Anterior cingulate cortex (tissue), 58 donors: ENCODE measurements at places on chromosomes 13 and 19.

- DNase-seq = no peak
Measured at GRCh38 chr13:51953347-51954195, 57.7 kb downstream of the ATP7B start.

- no peak for DNase-seq
Measured at GRCh38 chr19:38679839-38680238, 32.4 kb downstream of the ACTN4 start.

GRCh38 chr13:114027046-114027715 is 53.3 kb upstream of the C13orf46 start:
- DNase-seq = no peak

- DNase-seq = no peak
Measured at GRCh38 chr19:38911388-38912001, 491 bp downstream of the CCER2 start.

DNA sequence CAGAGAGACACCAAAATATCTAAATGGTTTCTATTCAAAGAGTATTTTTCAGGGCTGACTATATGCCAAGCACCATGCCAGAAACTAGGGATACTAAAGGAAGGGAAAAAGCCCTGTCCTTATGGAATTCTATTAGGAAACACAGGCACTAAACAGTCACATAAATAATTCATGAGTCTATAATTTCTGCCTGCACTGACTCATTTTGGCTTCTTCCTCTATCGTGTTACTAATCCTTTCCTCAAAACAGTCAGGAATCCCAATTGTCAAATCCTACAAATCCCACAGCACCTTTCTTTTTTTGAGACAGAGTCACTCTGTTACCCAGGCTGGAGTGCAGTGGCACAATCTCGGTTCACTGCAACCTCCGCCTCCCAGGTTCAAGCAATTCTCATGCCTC is 29.2 kb downstream of the XPO4 start:
- DNase-seq = no peak

DNA sequence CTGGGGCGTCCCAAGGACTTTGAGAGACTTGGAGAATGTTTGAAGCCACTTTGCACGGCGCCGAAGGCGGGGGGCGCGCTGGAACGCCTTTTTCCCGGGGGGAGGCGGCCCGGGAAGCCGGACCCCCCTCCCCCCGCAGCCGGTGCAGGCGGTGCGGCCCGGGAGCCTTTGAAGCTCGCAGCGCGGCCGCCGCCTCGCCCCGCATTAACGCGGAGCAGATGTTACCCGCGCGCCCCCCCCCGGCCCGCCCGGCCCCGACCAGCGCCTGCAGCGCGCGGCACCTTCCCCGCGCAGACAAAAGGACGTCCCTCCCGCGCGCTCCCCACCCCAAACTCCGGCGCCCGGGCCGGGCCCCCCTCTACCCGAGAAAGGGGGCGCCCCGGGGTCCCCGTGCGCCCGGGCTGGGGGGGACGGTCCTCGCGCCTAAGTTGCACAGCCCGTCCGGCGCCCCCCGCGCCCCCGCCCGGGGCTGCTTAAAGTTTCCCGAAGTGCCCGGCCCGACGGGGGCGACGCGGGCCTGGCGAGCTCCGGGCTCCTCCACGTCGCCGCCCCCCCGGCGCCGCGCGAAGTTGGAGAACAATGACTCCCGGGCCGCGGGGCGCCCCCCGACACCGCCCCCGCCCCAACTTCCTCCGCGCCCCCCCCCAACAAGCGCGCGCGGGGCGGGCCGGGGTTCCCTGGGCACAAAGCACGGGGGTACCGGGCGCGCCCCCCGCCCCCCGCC is 685 bp downstream of the TCF3 start:
- no peak for DNase-seq

DNA sequence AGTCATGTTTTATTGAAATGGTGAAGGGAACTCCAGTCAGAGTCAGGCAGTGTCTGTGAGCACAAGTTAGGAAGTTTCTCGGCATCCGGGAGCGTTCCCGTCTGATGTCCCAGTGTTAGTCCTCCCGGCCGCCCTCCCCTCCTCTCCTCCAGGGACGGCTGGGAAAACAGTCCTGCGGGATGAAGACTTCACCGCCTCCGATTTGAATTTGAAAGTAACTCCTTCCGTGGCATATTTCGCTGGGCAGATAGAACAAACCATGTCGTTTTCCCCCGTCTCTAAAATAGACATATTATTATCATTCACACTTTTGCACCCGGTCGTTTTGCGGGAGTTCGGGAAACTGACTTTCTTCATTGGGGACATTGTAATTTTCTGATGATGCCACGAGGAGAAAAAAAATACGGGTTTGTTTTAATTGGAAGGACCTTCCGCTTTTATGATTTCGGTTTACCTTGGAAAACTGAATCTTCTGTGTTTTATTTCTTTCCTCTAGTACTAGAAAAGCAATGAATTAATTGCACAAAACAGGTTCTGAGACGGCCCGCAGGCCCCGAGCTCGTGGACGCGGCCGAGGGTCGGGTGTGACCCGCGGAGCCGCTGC is 76.6 kb downstream of the ZIC5 start:
- no peak for DNase-seq

DNA sequence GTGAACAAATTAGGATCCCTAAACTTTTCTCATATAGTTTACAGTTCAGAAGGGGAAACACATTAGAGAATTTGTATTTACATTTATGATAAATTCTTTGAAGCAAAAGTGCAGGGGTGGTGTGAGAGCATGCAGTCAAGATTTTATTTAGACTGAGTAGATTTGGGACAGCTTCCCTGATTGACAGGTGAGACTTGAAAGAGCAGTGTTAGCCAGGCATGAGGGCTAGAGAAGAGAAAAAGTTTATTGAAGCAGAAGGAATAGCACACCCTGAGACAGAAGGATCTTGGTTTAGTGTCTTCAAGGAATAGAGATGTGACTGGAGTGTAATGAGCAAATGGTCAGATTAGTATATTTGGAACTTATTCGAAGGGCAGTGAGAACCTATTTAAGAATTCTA is 50.5 kb downstream of the PDS5B start:
- no peak for DNase-seq

DNA sequence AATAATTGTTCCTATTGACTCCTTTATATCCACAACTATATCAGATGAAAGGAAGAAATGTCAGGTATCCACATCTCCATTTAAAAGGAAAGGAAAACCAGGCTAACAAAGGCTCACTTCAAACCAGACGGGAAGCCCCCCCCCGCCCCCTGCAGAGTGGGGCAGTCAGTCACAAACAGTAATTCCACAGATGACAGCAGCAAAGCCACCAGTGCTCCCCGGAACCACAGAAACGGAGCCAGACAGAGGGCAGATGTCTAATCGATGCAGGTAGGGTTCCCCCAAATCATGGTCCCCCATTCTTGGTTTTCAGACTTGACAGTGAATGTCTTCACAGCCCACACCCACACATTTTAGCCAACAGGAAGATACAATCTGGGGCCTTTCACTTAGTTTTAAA is 100.8 kb downstream of the STK24 start:
- DNase-seq = no peak

DNA sequence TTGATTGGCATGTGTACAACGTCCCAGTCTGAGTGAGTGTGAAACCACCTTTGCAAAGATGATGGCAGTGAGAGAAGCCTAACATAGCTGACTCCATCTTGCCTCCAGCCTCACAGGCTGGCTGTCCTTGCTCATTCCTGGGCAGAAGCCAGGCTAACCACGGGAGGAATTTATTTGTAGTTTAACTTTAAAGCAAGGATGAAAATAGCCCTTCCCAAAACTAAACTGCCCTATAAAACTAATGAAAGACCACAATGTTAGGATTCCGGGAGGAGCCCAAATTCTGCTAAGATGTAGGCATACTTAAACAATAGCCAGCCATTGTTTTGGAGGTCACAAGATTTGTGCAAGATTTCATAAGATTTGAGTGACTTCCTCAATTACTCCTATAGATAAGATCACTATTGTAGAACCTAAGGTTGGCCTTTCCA is 96.6 kb upstream of the LSM14A start:
- no peak for DNase-seq

- no peak for DNase-seq
Measured at GRCh38 chr19:1105008-1105872, 1.4 kb downstream of the GPX4 start.

- DNase-seq = no peak
Measured at GRCh38 chr13:71852736-71853135, 14.3 kb downstream of the DACH1 start.

- DNase-seq = no peak
Measured at GRCh38 chr13:42968906-42969305, 23.1 kb downstream of the EPSTI1 start.

DNA sequence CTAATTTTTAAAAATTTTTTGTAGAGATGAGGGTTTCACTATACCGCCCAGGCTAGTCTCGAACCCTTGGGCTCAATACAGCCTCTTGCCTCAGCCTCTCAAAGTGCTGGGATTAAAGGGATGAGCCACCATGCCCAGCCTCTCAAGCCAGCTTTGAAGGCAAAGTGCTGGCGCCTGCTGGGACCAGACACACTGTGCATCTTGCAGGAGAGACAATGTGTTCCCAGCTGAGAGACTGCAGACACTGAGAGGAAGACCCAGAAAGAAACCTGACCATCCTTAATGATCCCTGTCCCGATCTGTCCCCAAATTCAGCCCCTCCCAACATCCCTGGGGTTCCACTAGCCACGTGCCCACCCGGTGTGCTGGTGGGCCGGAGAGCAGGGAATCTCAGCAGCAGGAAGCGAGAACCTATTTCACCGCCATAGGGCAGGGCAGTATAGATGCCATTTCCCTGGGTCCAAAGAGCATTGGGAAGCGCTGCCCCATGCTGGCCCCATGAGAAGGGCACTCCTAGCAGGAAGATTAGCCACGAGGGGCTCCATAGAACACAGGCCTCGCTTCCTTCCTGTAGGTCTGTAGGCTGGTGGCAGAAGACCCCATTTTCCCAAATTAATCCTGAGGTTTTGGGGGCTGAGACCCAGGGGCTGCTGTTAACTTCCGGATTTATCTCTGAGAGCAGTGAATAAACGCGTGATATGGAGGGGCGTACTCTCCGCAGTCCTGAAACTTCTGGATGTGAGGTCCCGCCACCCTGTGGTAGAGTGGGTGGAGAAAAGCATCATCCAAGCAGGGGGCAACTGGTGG is 968 bp downstream of the RAVER1 start:
- DNase-seq = no peak

- no peak for DNase-seq
Measured at GRCh38 chr19:3573162-3573857, 566 bp downstream of the HMG20B start.

DNA sequence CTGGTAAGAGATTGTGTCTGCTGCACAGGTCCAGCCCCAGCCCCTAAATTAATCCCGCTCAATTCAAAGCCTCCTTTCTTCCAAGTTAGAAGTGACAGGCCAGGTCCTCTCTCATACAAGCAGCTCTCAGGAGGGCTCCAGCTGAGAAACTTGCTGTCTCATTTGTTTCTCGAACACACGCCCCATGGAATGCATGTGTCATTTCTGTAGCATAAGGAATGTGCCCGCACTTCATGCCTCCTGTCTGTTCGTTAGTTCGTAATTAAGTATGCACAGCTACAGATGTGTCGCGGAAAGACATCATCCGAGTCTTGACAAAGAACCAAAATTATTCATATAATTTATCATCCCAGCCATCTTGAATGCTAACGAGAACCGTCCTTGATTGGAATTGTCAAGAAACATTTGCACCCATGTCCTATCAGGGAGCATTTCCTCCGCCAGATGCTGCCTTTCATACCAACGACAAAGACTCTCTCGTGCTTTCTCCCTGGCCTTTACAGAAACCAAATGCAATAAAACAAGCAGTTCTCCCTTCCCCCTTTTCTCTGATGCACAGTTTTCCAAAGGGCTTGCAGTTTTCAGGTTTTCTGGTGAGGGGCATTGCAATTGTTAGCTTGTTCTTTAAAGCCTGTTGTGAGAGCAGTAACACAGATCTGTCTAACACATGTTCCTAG is 133.5 kb downstream of the UQCRFS1 start:
- no peak for DNase-seq

DNA sequence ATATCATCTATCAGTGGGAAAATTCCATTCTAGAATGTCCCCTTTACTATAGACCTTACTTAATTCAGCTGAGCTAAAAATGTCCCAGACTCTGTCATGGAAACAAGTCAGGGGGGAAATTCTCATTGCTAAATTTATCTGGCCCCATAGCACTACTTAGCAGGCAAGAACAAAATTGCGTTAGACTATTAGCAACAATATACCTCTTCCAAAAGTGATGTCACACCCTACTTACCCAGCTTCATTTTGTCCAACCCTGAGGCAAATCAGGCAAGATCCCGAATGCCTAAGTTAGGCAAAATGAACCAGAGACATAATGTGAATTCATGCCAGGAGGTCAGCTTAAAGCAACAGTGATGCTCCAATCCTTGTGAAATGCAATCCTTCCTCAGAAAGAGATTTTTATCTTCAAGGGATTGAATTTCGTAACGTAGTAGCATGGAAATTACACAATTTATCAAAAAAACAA is 93.7 kb downstream of the FRY start:
- no peak for DNase-seq

- DNase-seq = no peak
Measured at GRCh38 chr13:91659256-91660075, 261.0 kb downstream of the GPC5 start.

DNA sequence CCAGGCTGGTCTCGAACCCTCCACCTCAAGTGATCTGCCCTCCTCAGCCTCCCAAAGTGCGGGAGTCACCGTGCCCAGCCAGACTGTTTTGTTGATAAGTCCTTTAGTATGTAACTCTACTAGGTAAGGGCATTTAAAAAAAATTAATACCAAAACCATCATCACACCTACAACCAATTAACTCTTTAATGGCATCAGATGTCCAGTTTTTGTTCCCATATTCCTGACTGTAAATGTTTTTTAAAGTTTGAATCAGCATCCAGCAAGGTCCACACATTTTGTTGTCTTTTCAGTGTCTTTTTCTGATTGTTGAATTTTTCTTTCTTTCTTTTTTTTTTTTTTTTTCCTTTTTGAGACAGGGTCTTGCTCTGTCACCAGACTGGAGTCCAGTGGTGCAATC is 5.6 kb downstream of the FCGRT start:
- DNase-seq = no peak

- no peak for DNase-seq
Measured at GRCh38 chr13:69704311-69704710, 403.3 kb upstream of the ATXN8OS start.

GRCh38 chr13:75250526-75251178 is 231.3 kb downstream of the TBC1D4 start:
- DNase-seq = no peak

GRCh38 chr19:33428627-33429125 is 55.2 kb downstream of the CEBPG start:
- no peak for DNase-seq

GRCh38 chr19:14410091-14411051 is 8.8 kb downstream of the DDX39A start:
- no peak for DNase-seq

DNA sequence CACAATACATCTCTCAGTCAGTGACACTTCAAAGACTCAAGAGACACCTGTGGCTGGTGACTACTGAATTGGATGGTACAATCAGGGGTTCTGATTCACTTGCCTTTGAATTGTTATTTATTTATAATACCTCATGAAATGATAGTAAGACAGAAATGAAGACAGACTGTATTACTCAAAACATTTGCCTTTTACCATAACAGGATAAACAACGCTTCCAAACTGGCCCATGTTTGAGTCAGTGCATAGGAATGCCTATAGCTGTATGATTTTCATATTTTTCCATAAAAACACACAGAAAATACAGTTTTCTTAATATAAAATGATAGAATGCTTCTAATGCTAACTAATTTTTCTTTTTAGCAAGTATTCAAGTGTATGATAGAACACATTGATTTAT is 59.5 kb upstream of the FGF14 start:
- no peak for DNase-seq
